ENCODE measurements at places on chromosomes 3 and 15. TPM values are rescaled to one million over a fixed set of nuclear protein-coding genes. Genes with fewer than 3 reads are reported as not detected.

GRCh38 chr3:193842832-193843473 lies 249.9 kb downstream of the OPA1 start:
- no peaks in the 10 kb centered on the region for H3K27me3 ChIP-seq
- no peak overlapping the region for H3K27ac ChIP-seq
- H3K36me3 ChIP-seq, result no peaks in the 10 kb centered on the region
- DNase-seq, result no peak
- H3K4me1 ChIP-seq, result no peaks in the 10 kb centered on the region
- no peak overlapping the region for H3K4me3 ChIP-seq

The PLAAT1 gene
- 25.2 TPM for total RNA-seq

The COL6A5 gene
- not detected for total RNA-seq

DNA sequence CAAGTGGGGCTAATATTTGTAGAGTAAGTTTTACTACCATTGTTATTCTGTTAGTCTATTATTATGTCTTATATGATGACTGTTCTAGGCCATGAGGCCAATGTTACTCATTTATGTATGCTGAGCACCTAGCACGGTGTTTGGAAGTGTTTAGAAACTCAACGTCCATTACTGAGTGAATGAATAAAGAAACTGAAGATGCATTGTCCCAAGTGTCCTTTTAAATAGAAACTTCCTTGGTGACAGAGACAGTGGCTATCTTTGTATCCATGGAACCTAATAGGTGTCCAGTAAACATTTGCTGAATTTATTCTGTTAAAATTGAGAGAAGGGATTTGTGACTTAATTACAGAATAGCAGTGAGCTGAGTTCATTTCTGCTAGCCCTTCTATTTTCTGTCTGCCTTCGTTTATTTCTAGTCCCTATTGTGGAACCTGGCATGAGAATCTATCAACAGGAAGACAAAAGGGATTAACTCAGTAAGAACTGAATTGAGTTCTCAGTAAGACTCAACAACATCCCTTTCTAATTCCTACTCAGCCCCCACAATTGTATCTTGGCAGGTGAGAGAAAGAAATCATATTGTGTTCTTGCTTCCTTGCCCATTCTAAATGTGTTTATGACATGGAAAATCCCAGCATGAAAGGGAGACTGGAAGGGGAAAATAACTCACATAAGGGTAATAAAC lies 246.6 kb upstream of the LRRC3B start:
- no peak overlapping the region for H3K27ac ChIP-seq
- H3K27me3 ChIP-seq, result peaks cover 3% of the 10 kb centered on the region
- DNase-seq, result no peak
- no peaks in the 10 kb centered on the region for H3K4me1 ChIP-seq
- H3K4me3 ChIP-seq, result no peak overlapping the region
- H3K36me3 ChIP-seq, result no peaks in the 10 kb centered on the region

- H3K36me3 ChIP-seq, result no peaks in the 10 kb centered on the region
- peaks cover 4% of the 10 kb centered on the region for H3K4me1 ChIP-seq
- no peak within 1 kb of the TSS for H3K27ac ChIP-seq
- H3K4me3 ChIP-seq, result peak within 1 kb of the TSS; percentile 67
These were observed at the start of gene TMEM158 for GRCh38 chr3:45226206-45226915. Gene TMEM158, minus strand, starts transcription at chr3:45226287. Its CDS starts 260 bp downstream, at chr3:45226027.

DNA sequence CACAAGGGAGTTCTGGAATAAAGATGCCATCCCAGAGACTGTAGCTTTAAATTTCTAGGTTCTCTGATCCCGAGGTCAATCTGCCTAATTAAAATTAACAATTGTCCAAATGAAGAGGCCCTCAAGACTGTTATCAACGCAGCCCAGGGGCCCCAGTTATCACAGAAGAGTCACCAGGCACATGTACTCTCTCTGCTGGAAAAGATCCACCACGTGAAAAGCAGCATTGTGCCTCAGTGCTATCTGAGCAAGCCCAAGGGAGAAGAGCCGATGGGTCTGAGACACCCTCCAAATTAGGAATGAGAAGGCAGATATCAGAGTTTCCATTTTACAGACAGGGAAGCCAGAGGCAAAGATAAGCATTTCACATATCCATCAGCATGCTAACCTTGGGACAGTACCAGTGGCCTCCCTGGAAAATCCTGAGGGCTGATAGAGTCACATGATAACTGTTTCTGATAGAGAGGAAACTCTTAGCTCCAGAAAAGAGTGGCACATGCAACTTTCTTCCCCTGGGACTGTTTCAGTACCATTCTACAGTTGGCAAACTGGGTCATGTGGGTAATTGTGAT lies 55.5 kb downstream of the ITGB5 start:
- H3K4me1 ChIP-seq, result peaks cover 25% of the 10 kb centered on the region
- H3K27ac ChIP-seq, result no peak overlapping the region
- no peaks in the 10 kb centered on the region for H3K27me3 ChIP-seq
- H3K4me3 ChIP-seq, result no peak overlapping the region
- DNase-seq, result no peak
- H3K36me3 ChIP-seq, result peaks cover 32% of the 10 kb centered on the region

GRCh38 chr15:59632714-59633113 lies 21.1 kb downstream of the GCNT3 start:
- H3K36me3 ChIP-seq, result peaks cover 4% of the 10 kb centered on the region
- H3K4me1 ChIP-seq, result no peaks in the 10 kb centered on the region
- H3K27me3 ChIP-seq, result no peaks in the 10 kb centered on the region
- no peak overlapping the region for H3K4me3 ChIP-seq
- H3K27ac ChIP-seq, result no peak overlapping the region

- DNase-seq, result no peak
- H3K27me3 ChIP-seq, result no peaks in the 10 kb centered on the region
- no peak overlapping the region for H3K27ac ChIP-seq
- H3K4me3 ChIP-seq, result no peak overlapping the region
- peaks cover 62% of the 10 kb centered on the region for H3K36me3 ChIP-seq
These were observed 40.4 kb downstream of the ETFA start for GRCh38 chr15:76270876-76271275.

The SRGAP3 gene
- total RNA-seq, result not detected

DNA sequence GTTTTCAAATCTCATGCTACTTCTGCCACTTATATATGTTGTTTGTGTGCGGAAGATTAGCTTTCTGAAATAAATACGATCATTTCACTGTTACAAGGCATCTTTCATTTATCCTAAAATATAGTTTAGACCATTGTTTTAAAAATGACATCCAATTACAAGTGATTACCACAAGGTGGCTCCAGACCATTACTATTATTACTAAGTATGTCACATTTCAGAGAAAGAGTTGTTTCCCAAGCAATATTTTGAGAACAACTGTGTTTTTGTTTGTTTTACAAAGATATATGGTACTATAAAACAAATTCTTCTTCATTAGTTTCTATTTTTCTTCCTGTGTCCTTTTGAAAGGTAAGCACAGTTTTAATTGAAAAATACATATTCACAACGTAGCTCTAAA lies 136.0 kb upstream of the RAP2B start:
- H3K27me3 ChIP-seq, result no peaks in the 10 kb centered on the region
- DNase-seq, result peak; percentile 64
- H3K4me1 ChIP-seq, result peaks cover 27% of the 10 kb centered on the region
- H3K36me3 ChIP-seq, result no peaks in the 10 kb centered on the region

GRCh38 chr3:79737530-79737929 lies 30.3 kb downstream of the ROBO1 start:
- H3K27ac ChIP-seq, result no peak overlapping the region
- no peak overlapping the region for H3K4me3 ChIP-seq
- H3K4me1 ChIP-seq, result no peaks in the 10 kb centered on the region
- no peak for DNase-seq

DNA sequence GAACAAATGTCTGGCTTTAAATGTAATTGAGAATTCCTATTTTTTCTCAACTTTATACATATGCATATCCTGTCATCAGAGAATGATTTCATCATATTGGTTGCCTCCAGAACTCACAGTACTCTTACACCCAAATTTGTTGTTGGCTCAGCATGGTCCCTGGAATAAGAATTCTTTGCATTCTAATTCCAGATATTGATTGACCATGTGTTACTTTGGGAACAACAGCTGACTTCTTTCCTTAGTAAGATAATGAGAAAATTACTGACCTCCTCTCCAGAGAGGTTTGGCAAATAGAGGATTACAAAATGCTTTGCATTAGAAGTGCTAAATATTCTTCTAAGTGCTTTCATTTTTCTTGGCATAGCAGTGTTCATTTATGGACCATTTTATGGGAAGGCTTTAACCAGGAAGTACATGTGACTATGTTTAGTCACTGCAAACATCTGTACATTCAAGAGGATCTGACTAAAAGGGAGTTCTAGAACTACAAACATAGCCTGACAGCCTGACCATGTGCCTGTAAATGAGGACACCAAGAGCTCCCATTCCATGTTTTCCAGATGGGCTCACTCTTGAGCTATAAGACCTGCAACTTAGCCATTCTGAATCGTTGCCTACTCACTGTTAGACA lies 391.6 kb upstream of the DPPA4 start:
- no peaks in the 10 kb centered on the region for H3K36me3 ChIP-seq
- no peak for DNase-seq
- H3K27me3 ChIP-seq, result no peaks in the 10 kb centered on the region

DNA sequence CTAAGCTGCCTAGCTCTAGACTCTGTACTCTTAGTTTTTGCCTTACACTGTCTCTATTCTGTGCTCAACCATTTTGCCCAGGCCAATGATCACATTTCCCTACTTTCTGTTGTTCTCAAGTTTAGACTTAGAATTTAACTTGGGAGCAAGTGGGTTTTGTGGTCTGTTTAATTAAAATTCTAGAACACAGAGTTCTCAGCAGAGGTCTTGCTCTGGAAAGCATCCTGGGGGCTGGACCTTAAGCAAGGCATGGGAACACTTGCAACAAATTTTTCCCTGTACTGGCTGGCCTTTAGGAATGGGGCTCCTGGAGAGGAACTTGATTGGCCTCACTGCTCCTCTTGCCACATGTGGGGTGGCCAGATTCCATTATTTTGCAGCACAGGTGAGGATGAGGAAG lies 236.3 kb upstream of the LRTM1 start:
- H3K27me3 ChIP-seq, result no peaks in the 10 kb centered on the region
- H3K27ac ChIP-seq, result no peak overlapping the region
- H3K4me3 ChIP-seq, result no peak overlapping the region
- no peaks in the 10 kb centered on the region for H3K36me3 ChIP-seq
- peaks cover 53% of the 10 kb centered on the region for H3K4me1 ChIP-seq
- no peak for DNase-seq

- H3K27ac ChIP-seq, result no peak overlapping the region
- no peak overlapping the region for H3K4me3 ChIP-seq
These were observed 115.4 kb downstream of the NEK10 start for GRCh38 chr3:27253831-27254230.

- no peak overlapping the region for H3K27ac ChIP-seq
- peaks cover 21% of the 10 kb centered on the region for H3K4me1 ChIP-seq
These were observed 183.8 kb downstream of the OPA1 start for GRCh38 chr3:193776626-193777358.

GRCh38 chr3:70386846-70387245 lies 74.4 kb upstream of the MDFIC2 start:
- no peaks in the 10 kb centered on the region for H3K36me3 ChIP-seq
- H3K4me3 ChIP-seq, result no peak overlapping the region
- H3K4me1 ChIP-seq, result no peaks in the 10 kb centered on the region
- H3K27ac ChIP-seq, result no peak overlapping the region
- H3K27me3 ChIP-seq, result no peaks in the 10 kb centered on the region
- no peak for DNase-seq

The LIPH gene
- not detected for total RNA-seq

The HRG gene
- total RNA-seq, result not detected

DNA sequence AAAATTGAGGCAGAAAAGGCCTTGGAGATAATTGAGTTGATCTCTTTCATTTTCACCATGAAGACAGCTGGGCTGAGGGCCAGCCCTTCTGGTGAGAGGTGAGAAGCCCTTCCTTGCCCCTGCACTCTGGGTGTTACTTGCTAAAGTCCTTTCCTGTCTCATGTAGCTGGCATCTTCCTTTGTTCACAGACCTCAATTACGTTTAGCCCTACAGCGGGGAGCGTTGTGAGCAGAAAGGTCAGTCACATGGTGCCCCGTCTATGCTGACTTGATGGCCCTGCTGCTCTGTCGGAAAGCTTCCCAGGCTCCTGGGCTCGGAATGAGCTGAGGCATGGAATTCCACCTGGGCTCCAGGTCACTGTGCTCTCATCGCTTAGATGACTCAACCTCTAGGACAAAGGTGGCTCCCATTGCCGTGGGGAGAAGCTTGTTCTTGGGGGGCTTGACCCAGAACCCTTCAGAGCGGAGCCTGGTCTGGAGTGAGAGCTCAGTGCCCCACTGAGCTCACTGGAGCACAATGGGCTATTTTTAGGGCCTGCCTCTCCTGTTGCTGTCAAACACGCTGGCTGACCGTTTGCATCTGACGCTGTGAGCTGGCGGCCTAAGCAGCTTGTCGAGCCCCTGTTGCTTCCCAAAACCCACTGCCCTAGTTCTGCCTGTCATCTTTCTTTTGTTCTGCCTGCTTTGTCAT lies 47.0 kb downstream of the RPLP1 start:
- peak; percentile 95 for DNase-seq
- peak overlapping the region; percentile 27 for H3K4me3 ChIP-seq
- H3K27ac ChIP-seq, result peak overlapping the region; percentile 100
- H3K36me3 ChIP-seq, result no peaks in the 10 kb centered on the region

The ANKRD63 gene
- total RNA-seq, result 0.35 TPM

DNA sequence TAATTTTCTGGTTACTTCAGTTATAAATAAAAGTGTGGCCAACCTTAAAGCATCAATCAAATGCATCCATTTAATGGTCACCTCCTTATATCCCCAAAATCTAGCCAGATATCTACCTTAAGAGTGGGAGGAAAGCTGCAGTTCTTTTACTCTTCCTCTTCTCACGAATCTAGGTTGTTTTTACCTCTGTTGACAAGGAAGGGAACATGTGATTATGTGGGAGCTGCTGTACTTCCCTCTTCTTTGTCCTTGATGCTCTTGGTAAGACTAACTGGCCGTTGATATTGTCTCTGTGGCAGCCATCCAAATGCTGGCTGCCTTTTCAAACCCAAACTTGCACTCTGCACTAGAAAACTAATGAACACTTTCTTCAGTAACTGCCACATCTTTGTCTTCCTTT lies 275.3 kb upstream of the CADM2 start:
- no peak overlapping the region for H3K27ac ChIP-seq
- H3K36me3 ChIP-seq, result no peaks in the 10 kb centered on the region
- DNase-seq, result no peak
- no peak overlapping the region for H3K4me3 ChIP-seq
- H3K27me3 ChIP-seq, result no peaks in the 10 kb centered on the region
- H3K4me1 ChIP-seq, result no peaks in the 10 kb centered on the region

DNA sequence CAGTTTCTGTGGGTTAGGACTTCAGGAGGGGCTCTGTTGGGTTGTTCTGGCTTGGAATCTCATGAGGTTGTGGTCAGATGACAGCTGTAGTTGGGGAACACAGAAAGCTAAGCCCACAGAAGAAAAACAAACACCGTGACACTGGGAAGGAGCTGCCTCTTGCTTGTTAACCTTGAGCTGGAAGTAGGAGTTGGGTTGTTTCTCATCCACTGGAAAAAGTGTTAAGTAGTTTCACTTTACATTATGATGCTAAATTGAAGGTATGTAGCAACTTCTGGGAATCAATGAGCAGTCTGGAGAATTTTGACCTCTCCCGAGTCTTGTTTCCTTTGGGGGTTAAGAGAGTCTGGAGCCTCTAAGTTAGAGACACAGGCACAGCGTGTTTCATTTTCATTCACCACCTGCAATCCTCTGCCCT lies 20.4 kb downstream of the HACD3 start:
- H3K4me3 ChIP-seq, result no peak overlapping the region
- H3K4me1 ChIP-seq, result peaks cover 22% of the 10 kb centered on the region
- H3K27ac ChIP-seq, result no peak overlapping the region

The GOLGA8R gene
- total RNA-seq, result 0.28 TPM

Data from SJCRH30 (cell line).